Naive B cell (primary cell): ENCODE measurements at places on chromosomes 4 and X. TPM values are rescaled to one million over a fixed set of nuclear protein-coding genes. Genes with fewer than 3 reads are reported as not detected.

GRCh38 chrX:130393451-130394074, 8.1 kb upstream of the GPR119 start:
- no peak overlapping the region for H3K27ac ChIP-seq
- H3K27me3 ChIP-seq, result peaks cover 32% of the 10 kb centered on the region
- no peaks in the 10 kb centered on the region for H3K36me3 ChIP-seq
- no peaks in the 10 kb centered on the region for H3K4me1 ChIP-seq

DNA sequence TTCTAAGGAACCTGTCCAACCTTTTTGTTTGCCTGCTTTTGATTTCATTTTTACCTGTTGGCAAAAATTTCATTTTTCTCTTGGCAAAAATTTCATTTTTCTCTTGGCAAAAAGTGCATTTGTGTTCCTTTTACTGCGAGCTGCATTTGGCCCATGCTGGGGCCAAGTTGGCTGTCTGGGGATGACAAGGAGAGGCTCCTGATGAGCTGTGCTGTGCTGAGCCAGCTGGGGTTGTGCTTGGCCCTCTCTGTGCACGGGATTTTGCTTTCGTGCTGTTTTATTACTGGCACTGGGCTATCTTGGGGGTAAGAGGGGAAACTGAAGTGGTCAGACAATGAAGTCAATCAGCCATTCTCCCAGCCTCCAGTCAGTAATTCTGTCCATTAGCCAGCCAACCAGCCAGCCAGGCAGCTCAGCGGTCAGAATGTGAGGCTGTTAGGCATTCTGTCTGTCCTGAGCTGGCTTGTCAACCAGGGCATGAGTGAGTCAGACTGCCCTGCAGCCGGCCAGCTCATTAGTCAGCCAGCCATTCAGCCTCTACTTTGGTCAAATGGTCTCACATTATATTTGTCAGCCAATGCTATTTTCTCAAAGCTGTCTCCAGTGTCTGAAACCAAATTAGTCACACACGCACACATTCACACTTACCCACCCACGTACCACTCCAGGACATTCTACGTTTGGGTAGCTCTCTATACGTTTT, 56.9 kb upstream of the PRPS1 start:
- H3K27ac ChIP-seq, result no peak overlapping the region
- DNase-seq, result no peak
- H3K4me3 ChIP-seq, result no peak overlapping the region

- H3K4me1 ChIP-seq, result no peaks in the 10 kb centered on the region
- no peak overlapping the region for H3K4me3 ChIP-seq
- peaks cover 32% of the 10 kb centered on the region for H3K27me3 ChIP-seq
These were observed 31.0 kb upstream of the TLR3 start for GRCh38 chr4:186037692-186038658.

GRCh38 chr4:79358438-79358837, 32.6 kb upstream of the NAA11 start:
- no peak overlapping the region for H3K27ac ChIP-seq
- no peak for DNase-seq

DNA sequence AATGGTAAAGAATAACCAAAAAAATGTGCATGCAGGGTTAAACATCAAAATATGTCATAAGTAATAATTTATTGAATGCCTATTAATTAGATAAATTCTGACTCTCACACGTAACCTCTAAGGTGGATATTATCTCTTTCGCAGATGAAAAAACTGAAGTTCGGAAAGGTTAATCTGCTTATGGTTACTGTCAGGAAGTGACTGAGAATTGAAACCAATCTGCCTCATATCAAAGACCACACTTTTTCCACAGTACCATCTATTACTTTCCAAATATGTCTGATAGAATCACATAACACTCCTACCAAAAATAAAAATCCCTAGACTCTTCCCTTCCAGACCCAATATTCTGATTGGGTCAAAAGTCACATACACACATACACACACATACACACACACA, 6.2 kb downstream of the CHIC2 start:
- H3K27ac ChIP-seq, result no peak overlapping the region

DNA sequence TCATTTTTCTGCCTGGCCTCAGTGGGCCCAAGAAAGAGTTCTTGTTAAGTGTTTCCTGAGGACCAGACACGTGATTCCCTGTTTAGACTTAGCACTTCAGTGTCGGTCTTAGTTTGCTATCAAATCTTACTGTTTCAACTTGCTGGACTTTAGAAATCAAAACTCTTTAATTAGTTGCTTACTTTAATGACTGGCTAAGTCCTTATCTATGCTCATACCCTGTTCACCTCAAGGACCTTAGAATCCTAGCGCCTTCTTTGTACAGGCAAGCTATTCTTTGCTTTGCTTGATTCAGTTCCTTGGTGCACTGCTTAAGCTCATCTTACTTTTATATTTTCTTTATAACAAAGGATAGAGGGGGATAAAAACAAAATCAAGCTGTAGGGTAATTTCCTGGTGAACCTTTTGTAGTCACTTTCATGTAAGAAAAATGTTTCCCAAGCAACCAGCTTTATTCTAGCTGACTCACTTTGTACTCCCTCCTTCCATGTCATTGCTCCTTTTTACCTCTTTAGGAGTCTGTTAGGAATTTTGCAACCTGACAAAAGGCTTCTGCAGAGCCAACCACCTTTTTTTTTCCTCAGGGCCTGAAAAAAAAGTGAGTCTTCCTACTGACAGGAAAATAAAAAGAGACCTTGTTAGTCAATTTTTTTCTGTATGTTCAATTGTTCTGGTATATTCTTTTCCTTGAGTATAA, 14.7 kb downstream of the WDR44 start:
- H3K4me1 ChIP-seq, result peaks cover 5% of the 10 kb centered on the region
- H3K36me3 ChIP-seq, result no peaks in the 10 kb centered on the region
- H3K27ac ChIP-seq, result no peak overlapping the region
- no peak for DNase-seq

AREG gene
- 19.6 TPM for polyA plus RNA-seq
